ENCODE measurements at places on chromosomes 2 and 18.

DNA sequence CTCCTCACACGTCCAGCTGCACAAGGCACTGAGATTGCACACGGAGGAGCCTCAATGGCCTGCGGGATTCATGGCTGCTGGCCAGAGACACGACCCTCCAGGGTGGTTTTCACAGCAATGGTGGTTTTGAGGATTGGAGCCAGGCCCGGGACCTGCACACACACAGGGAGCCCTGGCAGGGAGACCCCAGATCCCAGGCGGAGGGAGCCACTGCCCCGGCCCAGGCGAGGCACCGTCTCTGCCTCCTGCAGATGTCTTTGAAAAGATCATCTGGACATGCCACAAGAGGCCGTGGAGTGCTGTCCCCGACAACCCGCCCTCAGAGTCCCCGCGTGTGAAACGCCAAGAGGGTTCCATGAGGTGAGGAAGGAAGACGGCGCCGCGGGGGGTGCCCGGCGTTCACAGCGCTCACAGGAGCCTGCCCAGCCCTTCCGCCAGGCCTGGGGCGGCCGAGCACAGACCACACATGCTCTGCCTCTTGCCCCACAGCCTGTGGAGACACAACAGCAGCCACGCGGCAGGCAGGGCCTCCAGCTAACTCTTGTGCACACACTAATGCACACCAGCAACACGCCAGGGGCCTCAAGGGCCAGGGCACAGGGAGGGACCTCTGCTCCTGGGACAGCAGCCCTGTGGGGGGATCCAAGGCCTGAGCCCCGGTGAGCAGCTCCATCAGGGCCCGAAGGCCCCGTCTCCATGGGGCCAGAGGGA is 72.8 kb upstream of the CTDP1 start:
- DNase-seq, result peak; percentile 51

- no peak for DNase-seq
These were observed 5.4 kb upstream of the HPCAL1 start for GRCh38 chr2:10297191-10297830.

- no peak for DNase-seq
These were observed 68.7 kb downstream of the FSIP2 start for GRCh38 chr2:185807351-185807750.

GRCh38 chr2:28661589-28662001 is 90.0 kb upstream of the PPP1CB start:
- DNase-seq, result no peak

DNA sequence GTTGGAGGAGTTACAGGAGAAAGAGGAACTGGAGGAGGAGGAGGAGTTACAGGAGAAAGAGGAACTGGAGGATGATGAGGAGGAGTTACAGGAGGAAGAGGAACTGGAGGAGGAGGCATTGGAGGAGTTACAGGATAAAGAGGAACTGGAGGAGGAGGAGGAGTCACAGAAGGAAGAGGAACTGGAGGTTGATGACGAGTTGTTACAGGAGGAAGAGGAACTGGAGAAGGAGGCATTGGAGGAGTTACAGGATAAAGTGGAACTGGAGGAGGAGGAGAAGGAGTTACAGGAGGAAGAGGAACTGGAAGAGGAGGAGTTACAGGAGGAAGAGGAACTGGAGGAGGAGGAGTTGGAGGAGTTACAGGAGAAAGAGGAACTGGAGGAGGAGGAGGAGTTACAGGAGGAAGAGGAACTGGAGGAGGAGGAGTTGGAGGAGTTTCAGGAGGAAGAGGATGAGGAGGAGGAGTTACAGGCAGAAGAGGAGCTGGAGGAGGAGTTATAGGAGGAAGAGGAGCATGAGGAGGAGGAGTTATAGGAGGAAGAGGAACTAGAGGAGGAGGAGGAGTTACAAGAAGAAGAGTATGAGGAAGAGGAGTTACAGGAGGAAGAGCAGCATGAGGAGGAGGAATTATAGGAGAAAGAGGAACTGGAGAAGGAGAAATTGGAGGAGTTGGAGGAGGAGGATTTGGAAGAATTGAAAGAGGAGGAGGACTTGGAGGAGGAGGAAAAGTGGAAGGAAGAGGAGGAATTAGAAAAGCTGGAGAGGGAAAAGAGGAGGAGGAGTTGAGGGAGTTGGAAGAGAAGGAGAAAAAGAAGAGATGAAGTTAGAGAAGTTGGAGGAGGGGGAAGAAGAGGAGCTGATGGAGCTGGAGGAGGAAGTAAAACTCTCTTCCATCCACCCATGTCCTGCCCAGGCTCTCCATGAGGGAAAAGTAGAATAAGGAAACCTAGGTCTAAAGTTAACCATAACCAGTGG is 37.2 kb downstream of the CLASP1 start:
- no peak for DNase-seq

DNA sequence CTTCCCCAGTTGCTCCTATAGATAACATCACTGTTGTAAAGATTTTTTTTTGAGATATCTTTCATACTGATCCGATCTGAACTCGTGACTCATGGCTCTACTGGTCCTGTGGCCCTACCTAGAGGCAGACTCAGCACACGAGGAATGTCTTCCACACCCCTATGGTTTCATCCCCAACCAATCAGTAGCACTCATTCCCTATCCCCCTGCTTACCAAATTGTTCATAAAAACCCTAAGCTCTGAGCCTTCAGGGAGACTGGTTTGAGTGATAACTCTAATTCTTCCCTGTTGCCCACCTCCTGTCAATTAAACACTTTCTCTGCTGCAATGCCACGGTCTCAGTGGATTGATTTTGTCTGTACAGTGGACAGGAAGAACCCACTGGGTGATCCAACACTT is 4.2 kb upstream of the SAP130 start:
- DNase-seq, result no peak

- no peak for DNase-seq
These were observed 1.4 kb upstream of the CD226 start for GRCh38 chr18:69948919-69949537.

DNA sequence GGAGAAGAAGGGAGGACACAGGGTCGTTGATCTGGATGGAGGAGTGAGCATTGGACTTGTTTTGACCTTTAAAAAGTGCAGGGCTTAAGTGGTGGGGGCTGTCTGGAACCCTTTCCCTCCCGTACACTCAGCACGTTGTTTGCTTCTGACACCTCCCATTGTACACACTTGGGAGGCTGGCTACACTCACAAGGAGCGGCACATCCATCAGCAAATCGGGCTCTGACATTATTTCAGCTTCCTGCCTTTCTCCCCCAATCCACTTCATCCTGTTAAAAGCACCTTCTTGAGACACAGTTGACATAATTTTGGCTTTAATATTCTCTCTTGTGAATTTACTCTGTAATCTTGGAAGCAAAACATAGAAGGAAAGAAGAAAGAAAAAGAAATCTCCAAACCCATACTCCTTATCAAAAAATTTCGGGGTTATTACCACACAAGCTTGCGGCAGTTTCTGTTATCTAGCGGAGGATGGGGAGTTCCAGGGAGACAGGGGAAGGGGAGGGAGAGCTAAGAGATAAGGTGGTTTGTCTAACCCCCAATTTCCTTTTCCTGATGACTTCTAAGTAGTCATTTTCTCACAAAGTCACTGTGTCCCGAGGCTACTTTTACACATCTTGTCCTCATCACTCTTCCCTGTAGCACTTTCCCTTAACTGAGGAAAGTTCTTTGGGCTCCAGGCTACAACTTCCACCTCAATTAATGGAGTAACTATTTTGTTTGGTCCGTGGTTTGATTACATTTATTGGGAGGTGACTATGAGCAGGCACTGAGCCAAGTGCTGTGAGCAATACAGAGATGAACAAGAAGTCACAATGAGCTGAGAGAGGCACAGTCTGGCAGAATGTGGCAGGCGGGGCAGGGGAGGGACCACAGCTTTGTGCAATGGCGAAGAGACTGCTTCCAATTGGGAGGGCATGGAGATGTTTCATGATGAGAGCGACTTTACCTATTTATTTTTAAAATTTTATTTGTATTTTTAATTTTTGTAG is 240.1 kb upstream of the MEX3C start:
- no peak for DNase-seq

DNA sequence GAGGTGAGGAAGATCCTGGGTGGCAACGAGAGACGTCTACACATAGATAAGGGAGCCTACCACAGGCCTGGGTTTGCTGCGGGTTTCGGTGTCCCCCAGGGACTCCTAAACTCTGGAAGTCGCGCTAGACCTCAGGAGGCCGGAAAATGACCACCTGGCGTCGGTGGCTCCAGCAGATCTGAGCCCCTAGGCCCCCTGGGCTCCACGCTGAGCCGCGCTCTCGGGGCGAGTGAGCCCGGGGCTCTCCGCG is 987 bp upstream of the DLX1 start:
- no peak for DNase-seq

- DNase-seq, result no peak
These were observed 800.1 kb downstream of the SATB2 start for GRCh38 chr2:198657512-198658121.

- DNase-seq, result no peak
These were observed 130.2 kb upstream of the PID1 start for GRCh38 chr2:229401171-229401865.

DNA sequence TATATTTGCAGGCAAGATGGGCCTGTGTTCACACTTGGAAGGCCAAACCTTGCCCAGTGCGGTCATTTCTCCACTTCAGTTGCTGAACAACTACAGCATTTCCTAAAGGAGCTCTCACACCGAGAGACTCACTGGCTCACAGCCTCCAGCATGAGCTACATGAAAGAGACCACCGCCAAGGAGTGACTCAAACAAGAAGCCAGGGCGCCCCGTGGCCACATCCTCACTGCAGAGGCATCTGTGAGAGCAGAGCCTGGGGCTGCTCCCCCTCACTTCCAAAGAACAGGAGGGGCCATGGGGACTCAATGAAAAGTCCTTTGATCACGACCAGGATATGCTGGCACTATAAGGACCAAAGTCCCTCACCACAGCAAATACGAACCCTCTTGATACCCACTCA is 50.0 kb downstream of the TMEM163 start:
- DNase-seq, result no peak

DNA sequence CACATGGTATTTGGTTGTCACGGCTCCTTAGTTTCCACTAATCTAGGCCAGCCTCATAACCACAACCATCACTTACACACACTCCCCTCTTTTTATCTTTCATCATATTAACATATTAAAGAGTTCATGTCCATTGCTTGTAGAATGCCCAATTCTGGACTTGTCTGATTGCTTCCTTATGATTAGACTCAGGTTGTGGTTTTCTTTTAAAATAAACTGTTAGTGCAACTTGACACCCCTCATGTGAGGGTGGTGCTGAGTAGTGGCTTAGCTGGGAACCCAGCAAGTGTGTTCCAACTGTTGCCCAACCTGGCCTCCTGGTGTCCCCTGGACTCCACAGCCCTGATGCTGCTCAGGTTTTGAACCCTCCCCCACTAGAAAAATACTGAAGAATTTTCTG is 20.1 kb upstream of the CD207 start:
- DNase-seq, result no peak

GRCh38 chr2:45672138-45672537 is 20.7 kb downstream of the PRKCE start:
- DNase-seq, result no peak

DNA sequence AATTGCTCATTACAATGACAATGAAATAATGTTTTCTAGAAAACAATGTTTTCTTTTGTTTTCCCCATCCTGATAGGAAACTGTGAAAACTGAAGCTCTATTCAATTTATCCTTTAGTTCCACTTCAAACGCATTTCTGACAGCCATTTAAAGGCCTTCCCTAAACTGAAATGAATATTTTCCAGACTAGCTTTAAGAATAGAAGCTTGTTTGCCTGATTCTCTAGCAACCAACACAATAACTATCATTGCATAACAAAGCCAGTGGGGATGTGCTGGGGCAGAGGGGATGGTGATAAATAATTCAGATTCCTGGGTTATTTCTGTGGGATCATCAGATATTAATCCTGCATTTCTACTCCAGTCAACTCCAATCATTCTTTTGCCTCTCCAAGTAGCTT is 427.1 kb downstream of the RND3 start:
- DNase-seq, result no peak

GRCh38 chr2:1923541-1923940 is 179.2 kb upstream of the PXDN start:
- no peak for DNase-seq

DNA sequence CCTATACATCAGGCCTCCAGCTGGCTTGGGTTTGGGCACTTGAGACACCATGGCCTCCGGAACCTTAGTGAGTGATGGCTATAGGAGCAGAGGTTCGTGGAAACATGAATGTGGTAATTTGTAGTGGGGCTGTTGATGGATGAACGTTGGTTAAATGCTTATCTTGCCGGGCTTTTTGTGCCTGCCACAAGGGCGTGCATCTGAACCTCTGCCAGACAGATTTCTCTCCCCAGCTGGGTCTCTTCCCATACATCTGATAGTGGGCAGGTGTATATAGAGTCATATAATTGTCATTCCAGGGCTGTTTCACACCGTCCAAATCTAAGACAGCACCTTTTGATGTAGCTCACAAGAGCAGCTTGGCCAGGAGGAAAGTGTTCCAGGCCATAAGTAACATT is 14.7 kb downstream of the LAMA3 start:
- no peak for DNase-seq

GRCh38 chr2:131572175-131572574 is 44.5 kb downstream of the CCDC74A start:
- no peak for DNase-seq

DNA sequence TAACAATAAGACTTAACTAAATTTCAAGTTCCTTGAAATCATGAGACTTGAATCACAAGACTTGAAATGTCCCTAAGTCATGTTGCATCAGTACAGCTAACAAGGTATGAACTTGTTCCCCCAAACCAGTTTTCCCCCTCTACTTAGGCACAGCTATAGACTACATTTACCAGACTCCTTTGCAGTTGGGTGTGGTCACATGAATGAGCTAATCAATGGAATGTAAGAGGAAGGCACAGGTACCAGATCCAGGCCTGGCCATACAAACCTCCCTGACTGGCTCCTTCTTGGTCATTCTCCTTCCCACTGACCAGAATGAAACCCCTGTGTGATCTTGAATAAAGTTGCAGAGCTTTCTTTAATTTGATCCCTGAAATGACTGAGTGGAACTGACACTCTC is 77.8 kb downstream of the DNER start:
- DNase-seq, result no peak

GRCh38 chr2:1755436-1756191 is 11.3 kb upstream of the PXDN start:
- no peak for DNase-seq

- no peak for DNase-seq
These were observed 47.2 kb upstream of the GPR17 start for GRCh38 chr2:127598711-127599110.

DNA sequence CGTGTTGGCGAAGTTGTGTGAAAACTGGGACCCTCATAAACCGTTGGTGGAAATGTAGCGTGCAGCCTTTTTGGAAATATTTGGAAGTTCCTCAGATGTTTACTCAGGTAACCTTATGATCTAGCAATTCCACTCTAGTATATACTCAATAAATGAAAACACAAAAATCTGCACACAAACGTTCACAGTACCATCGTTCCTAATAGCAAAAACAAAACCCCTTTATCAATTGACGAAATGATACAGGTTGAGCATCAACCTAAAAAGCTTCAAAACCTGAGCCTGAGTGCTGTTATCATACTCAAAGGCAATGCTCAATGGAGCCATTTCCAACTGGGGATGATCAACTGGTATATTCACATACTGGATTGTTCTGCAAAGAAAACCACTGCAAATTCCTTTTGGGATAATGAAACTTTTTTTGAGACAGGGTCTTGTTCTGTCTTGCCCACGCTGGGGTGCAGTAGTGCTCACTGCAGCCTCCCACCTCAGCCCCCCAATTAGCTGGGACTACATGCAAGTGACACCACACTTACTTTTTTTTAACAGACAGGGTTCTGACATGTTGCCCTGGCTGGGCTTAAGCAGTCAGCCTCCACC is 777 bp upstream of the C18orf32 start:
- no peak for DNase-seq

Measured in RWPE2 (cell line).